ENCODE measurements at places on chromosomes 7 and 10. TPM values are rescaled to one million over a fixed set of nuclear protein-coding genes. Genes with fewer than 3 reads are reported as not detected.

DNA sequence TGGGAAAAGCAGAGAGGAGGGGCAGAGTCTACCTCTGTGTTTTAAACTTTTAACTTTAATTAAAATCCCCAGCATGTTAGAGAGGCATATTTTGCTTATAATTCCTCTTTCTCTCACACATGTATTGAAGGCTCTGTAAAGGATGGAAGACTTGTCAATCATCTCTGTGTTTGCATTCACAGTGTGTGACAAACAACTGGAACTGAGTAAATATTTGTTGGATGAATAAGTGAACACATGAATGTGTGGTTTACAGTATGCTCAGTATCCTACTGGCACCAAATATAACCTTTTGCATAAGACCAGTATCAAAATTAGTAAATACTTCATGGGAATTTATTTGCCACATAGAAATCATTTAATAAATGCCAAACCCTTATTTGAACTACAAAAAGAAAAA lies 829.0 kb downstream of the GRID1 start:
- no peak for DNase-seq

DNA sequence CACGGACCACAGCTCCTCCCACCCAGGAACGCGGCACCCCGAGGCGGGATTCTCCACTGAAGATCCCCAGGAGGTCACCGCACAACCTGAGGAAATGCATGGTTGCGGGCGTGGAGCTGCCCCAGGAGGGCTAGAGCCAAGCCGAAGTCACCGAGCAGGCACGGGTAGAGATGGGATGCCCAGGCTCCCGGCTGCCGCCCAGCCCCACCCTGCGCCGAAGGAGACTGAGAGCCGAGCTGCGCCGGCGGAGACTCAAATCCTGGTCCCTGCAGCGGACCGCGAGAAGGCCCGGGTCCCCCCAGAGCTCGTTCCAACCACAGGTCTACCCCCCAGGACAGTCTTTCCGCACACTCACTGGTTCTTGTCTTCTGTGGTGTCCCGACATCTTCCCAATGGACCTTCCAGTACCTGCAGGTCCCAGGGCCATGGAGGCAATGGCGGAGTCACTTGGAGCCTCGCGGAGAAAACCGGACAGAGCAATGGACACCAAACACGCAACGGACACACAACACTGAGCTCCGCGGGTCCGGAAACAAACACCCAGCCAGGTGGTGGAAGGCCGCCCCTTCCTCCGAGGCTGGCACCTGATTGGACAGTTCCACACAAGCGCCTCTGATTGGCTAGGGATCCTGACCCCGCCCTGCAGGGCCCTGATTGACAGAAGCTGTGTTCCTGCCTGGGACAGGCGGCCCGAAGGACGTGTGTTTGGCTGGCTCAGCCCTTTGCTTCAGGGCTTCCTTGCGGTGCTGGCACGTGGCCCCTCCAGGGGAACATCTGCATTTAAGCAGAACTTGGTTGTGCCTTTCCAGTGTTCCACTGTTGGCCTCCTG lies 331.9 kb upstream of the NUPR2 start:
- no peak for DNase-seq

DNA sequence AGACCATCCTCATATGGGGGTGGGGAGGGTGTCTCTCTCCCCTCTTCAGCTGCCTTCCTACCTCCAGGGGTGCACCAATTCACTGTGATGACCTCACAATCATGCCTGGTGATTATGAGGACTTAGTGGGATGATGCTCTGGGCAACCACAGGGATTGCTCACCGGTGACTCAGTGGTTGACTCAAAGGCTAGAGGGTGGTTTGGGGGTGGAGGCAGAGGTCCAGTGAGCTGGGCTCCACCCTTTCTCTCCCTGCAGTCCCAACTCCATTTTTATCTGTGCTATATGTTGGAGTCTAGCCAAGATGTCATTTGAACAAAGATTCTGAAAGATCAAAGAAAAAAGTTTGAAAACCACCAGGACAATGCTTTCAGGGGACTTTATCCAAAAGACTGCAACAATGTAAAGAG lies 286.9 kb downstream of the KCNMA1 start:
- DNase-seq: no peak

GRCh38 chr7:69285854-69286253 lies 312.4 kb upstream of the AUTS2 start:
- DNase-seq: no peak

GRCh38 chr7:1548438-1548831 lies 7.6 kb downstream of the TMEM184A start:
- no peak for DNase-seq

DNA sequence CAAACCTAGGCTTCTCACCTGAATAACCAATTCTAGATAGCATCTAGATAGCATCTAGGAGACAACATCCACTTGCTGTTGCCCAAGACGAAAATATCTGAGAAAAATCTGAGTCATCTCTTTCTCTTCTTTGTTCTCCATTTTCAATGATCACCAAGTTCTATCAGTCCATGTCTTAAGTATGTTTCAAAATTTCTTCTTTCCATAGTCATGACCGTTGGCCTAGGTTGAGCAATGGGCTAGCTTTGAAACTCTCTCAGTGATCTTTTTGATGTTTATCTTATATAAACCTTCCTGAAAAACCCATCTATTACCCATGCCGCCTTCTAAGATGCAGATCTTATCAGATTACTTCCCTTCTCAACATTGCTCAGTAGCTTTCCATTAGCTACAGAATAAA lies 23.4 kb upstream of the CASD1 start:
- no peak for DNase-seq

DNA sequence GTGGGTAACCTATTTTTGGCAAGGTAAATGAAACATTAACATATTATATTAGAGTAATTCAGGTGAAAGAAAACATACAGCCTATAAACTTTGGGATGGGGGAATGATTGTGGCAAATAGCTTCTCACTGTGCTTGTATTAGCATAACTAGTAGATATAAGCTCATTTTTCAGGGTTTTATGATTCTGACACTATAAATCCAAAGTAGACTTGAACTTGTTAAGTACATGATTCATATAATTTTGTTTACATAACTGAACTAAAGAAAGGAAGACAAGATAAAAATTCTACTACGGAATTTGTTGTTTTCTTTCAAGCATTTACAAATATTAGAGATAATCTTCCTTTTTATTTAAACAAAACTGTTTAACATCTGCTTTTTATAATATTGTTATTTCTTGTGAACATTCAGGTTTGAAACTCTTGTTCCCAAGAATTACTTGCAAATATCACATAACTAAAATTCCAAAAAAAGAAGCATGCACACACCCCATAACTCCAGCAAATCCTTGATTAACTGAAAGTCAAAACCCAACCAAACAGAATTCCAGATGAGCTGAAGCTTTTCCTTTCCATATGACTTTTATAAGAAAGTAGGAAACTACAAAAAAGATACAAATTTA lies 142.3 kb downstream of the JAZF1 start:
- no peak for DNase-seq

- no peak for DNase-seq
Observed at GRCh38 chr7:44540592-44541027, 520 bp downstream of the NPC1L1 start.

- no peak for DNase-seq
Observed at GRCh38 chr7:40000734-40001315, 50.8 kb downstream of the CDK13 start.

DNA sequence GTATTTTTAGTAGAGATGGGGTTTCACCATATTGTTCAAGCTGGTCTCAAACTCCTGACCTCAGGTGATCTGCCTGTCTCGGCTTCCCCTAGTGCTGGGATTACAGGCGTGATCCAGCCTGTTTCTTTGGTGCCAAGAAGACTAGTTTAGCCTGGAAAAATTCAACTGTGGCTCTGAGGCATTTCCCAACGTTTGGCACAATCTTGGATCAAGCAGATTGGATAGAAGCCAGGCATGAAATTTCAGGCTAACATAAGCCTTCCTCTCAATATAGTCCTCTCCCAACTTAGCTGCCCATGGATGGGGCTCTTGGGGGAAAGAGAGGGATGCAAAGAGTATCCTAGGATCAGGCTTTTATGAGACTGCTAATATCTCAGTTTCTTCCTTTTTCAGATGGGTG lies 53.8 kb downstream of the APBB1IP start:
- DNase-seq: no peak

- no peak for DNase-seq
Observed at GRCh38 chr7:67947646-67948045, 951.0 kb downstream of the TYW1 start.

DNA sequence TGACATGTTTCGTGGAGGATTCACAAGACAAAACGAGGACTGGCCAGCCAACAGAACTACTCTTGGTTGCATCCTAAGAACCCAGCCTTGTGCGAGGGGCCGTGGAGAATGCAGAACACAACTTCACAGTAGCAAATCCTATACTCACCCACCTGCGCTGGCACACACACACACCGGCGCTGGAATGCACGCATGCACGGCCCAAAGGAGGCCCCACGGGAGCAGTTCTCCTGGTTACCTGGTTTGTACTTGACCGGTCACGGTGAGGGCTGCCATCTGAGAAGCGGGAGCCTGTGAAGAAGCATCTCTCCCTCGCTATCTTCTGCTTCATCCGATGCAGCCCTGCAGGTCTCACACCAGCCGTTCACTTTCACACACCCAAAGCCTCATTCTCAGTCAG lies 137.8 kb downstream of the ZMYND11 start:
- DNase-seq: no peak

- no peak for DNase-seq
Observed at GRCh38 chr7:140231771-140232491, 55.1 kb upstream of the KDM7A start.

- no peak for DNase-seq
Observed at GRCh38 chr7:79461660-79462059, 8.2 kb upstream of the MAGI2 start.

DNA sequence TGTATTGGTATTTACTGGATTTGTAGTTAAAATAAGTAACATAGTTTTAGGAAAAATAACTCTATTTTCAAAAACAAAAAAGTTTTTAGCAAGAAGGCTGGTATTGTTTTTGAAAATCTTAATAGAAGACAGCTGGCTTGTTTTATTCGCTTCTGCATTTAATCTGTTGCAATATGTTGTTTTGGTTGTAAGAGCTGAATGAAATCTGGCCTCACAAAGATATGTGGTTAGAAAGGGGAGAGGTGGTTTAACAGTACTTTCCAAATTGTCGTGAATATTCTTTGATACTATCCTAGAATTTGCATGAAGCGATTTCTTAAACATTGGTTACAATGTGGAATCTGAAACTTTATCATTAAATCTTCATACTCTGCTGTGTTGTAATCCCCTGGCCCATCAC lies 355.9 kb upstream of the FZD8 start:
- no peak for DNase-seq

GRCh38 chr10:80173466-80173865 lies 31.9 kb downstream of the ANXA11 start:
- DNase-seq: no peak

DNA sequence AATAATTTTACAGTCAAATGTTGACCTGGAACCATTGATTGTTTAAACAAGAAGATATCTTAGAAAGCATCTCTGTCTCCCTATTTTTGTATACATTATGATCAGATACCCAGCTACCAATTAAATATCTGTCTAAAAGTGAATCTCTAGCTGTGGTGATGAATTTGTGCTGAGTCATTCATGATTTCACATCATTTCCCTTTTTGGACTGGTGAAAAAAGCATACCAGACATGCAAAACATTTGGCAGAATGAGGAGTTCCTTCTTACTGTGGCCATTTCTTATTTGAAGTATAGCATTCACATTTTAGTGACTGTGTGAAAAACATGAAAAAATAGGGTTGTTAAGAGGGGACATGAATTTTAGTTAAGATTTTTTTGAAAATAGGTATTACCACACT lies 98.0 kb upstream of the GATA3 start:
- no peak for DNase-seq

- DNase-seq: no peak
Observed at GRCh38 chr10:66799474-66799873, 126.4 kb upstream of the LRRTM3 start.

DNA sequence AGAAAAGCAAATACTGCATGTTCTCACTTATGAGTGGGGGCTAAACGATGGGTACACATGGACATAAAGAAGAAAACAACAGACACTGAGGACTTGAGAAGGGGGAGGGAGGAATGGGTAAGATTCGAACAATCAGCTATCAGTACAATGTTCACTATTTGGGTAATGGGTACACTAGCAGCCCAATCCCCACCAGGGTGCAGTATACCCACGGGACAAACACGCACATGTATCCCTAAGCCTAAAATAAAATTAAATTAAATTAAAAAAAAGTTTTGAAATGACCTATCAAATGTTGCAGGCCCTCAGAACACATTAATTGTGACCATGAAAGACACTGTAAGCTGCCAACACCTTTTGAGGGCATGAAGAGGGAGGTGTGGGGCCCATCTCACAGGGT lies 316.0 kb downstream of the WDR37 start:
- no peak for DNase-seq

DNA sequence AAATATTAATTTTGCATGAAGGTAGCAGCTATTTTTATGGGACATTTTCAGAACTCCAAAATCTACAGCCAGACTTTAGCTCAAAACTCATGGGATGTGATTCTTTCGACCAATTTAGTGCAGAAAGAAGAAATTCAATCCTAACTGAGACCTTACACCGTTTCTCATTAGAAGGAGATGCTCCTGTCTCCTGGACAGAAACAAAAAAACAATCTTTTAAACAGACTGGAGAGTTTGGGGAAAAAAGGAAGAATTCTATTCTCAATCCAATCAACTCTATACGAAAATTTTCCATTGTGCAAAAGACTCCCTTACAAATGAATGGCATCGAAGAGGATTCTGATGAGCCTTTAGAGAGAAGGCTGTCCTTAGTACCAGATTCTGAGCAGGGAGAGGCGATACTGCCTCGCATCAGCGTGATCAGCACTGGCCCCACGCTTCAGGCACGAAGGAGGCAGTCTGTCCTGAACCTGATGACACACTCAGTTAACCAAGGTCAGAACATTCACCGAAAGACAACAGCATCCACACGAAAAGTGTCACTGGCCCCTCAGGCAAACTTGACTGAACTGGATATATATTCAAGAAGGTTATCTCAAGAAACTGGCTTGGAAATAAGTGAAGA lies 112.3 kb downstream of the CFTR start:
- DNase-seq: no peak

- no peak for DNase-seq
Observed at GRCh38 chr10:2856598-2856997, 210.8 kb upstream of the PFKP start.

Gene AVL9
- total RNA-seq: 50.6 TPM

Gene SFTPA1
- total RNA-seq: not detected

Gene ELMO1
- 113 TPM for total RNA-seq

Gene FAM25C
- not detected for total RNA-seq

Gene CXCL12
- total RNA-seq: not detected

Gene AKR1C8
- 0.22 TPM for total RNA-seq

Gene CCL24
- total RNA-seq: not detected

Gene OR2A42
- not detected for total RNA-seq

Gene SFRP5
- total RNA-seq: not detected
